ENCODE measurements at places on chromosomes 6 and 20. TPM values are rescaled to one million over a fixed set of nuclear protein-coding genes. Genes with fewer than 3 reads are reported as not detected.
A peak's percentile ranks its signal among the peaks of the same experiment; 100 is the strongest.

The OR2J2 gene
- not detected for total RNA-seq

The SRMS gene
- total RNA-seq, result not detected

The ADGRF1 gene
- total RNA-seq, result 0.24 TPM

The SPDEF gene
- total RNA-seq, result 0.42 TPM

The TTK gene
- total RNA-seq, result 0.44 TPM

The RPS6KA2 gene
- total RNA-seq, result 95.4 TPM

The CDH22 gene
- 5.3 TPM for total RNA-seq

The SLC26A8 gene
- not detected for total RNA-seq

The HTR1E gene
- total RNA-seq, result 0.24 TPM

The PXDC1 gene
- 11.4 TPM for total RNA-seq

The CCND3 gene
- 20.7 TPM for total RNA-seq

The PDYN gene
- not detected for total RNA-seq

The GTF3C6 gene
- 19.1 TPM for total RNA-seq

DNA sequence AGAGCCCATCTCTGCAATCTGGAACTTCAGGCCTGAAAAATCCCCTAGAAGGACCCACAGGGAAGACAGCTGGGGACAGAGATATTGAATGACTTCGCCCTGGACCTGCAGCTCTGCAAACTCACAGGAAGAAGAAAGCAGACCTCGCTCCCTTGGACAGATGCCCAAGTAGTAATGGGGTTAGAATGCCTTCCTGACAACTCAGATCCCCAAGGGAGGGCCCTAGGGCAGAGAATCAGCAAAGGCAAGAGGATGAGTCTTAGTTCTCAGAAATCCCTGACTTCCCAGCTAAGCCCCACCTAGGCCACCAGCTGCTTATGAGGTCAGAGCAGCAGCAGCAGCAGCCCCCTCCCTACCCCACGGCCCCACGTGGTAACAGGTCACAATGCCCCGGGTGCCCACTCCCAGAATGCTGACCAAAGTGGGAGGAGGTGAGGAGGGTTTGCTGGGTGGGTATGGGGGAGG lies at the start of gene C20orf141:
TSS of gene C20orf141 (plus strand) at position 401 of the 465 bp plus-strand sequence. CDS start 198 bp downstream, outside the sequence.
- no peaks in the 10 kb centered on the region for H3K27me3 ChIP-seq
- H3K36me3 ChIP-seq, result no peaks in the 10 kb centered on the region
- no peak within 1 kb of the TSS for H3K27ac ChIP-seq
- no peaks in the 10 kb centered on the region for H3K4me1 ChIP-seq
- DNase-seq, result no peak
- H3K4me3 ChIP-seq, result no peak within 1 kb of the TSS

- no peaks in the 10 kb centered on the region for H3K27me3 ChIP-seq
- peak; percentile 84 for DNase-seq
- peak within 1 kb of the TSS; percentile 41 for H3K27ac ChIP-seq
Observed at GRCh38 chr6:17101422-17102257, at the start of gene STMND1. Gene STMND1, plus strand, starts transcription at chr6:17102050. Its CDS starts 208 bp downstream, at chr6:17102258.

DNA sequence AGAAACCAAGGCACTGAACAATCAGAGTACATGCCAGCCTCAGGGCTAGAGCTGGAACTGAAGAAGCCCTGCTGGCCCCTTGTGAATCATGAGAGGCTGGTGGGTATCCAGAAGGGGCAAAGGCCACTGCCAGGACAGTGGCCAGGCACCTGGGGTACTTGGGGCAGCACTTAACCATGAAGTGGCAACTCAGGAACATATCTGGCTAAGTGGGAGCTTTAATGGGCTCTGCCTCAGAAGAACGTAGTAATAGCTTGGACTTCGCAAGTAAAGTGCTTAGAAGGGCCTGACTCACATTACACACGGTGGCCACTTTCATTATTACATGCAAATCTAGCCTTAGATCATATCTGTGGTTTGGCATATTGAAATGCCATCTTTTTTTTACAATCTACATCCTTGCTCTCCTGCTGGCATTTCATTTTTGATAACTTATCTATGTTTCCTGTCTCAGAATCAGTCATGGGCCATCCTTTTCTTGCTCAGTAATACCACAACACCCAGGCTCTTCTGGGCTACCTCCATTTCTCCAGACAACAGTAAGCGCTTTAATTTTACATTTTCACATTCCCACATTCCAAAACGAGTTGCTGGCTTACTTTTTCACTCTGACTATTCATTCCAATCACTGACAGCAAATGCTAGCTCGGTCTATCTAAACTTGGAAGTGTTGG lies 21.6 kb downstream of the NAPB start:
- no peaks in the 10 kb centered on the region for H3K36me3 ChIP-seq
- DNase-seq, result no peak
- H3K27ac ChIP-seq, result no peak overlapping the region
- no peaks in the 10 kb centered on the region for H3K27me3 ChIP-seq

DNA sequence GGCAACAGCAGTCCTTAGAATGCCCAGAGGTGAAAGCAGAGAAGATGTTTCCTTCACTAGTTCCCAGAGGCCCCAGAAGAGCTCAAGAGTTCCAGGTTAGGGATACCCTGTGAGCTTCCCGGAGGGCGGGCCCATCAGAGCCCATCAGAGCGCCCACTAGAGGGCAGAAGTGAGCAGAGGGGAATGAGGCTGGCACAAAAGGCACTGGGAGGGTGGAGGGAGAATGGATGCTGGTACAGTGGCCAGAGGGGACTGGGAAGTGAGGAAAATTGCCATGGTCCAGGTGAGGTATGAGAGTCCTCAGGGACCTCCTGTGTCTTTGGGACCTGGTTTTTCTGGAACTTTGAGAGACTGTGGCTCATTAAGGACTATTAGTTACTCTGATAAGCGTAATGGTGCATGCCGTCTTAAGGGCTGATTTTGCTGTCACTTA lies 57.3 kb downstream of the LINC00237 start:
- H3K27ac ChIP-seq, result no peak overlapping the region
- no peaks in the 10 kb centered on the region for H3K27me3 ChIP-seq
- DNase-seq, result peak; percentile 84
- H3K36me3 ChIP-seq, result no peaks in the 10 kb centered on the region
- H3K4me3 ChIP-seq, result no peak overlapping the region

- peaks cover 3% of the 10 kb centered on the region for H3K4me1 ChIP-seq
- peak overlapping the region; percentile 83 for H3K27ac ChIP-seq
- peak; percentile 81 for DNase-seq
- no peaks in the 10 kb centered on the region for H3K36me3 ChIP-seq
- no peak overlapping the region for H3K4me3 ChIP-seq
Observed at GRCh38 chr6:73566954-73567591, 46.2 kb upstream of the EEF1A1 start.

DNA sequence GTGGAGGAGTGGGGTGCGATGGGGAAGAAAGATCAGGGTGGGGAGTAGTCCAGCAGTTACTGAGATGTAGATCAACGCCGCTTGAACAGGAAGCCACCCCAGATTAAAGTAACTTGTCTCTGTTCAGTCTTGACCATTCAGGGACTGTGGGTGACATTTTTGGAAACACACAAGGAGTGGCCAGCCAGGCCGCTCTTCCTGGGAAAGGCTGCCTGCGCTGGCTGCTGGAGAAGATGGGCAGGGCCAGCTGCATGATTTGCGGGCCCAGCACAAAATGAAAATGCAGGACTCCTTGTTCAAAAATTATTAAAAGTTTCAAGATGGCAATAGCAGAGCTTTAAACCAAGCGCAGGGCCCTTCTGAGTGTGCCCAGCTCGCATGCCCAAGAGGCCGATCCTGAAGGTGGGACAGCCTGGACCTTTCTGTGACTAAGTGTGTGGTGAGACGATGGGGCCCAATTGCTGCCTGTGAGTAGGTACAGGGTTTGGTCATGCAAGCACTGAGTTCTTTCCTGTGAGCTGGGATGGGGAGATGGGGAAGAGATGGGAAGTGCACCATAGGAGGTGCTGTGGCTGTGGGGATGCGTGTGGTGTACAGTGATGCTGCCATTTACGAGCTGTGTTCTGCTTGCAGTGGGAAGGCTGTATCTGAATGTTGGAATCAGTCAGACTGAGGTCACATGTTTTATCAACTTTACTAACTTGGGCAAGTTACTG lies 51.3 kb downstream of the DAAM2 start:
- no peaks in the 10 kb centered on the region for H3K36me3 ChIP-seq
- H3K4me1 ChIP-seq, result peaks cover 5% of the 10 kb centered on the region
- no peak overlapping the region for H3K27ac ChIP-seq
- H3K4me3 ChIP-seq, result no peak overlapping the region
- H3K27me3 ChIP-seq, result no peaks in the 10 kb centered on the region

- no peak overlapping the region for H3K27ac ChIP-seq
- H3K36me3 ChIP-seq, result no peaks in the 10 kb centered on the region
- H3K4me3 ChIP-seq, result no peak overlapping the region
- no peaks in the 10 kb centered on the region for H3K4me1 ChIP-seq
- no peaks in the 10 kb centered on the region for H3K27me3 ChIP-seq
Observed at GRCh38 chr6:33869826-33870423, 66.1 kb upstream of the MLN start.

- H3K4me3 ChIP-seq, result no peak overlapping the region
- no peak overlapping the region for H3K27ac ChIP-seq
- H3K4me1 ChIP-seq, result no peaks in the 10 kb centered on the region
- H3K27me3 ChIP-seq, result no peaks in the 10 kb centered on the region
- DNase-seq, result no peak
Observed at GRCh38 chr6:5132731-5133130, 47.6 kb downstream of the PPP1R3G start.

- H3K36me3 ChIP-seq, result no peaks in the 10 kb centered on the region
- no peak overlapping the region for H3K4me3 ChIP-seq
- no peaks in the 10 kb centered on the region for H3K27me3 ChIP-seq
- H3K4me1 ChIP-seq, result no peaks in the 10 kb centered on the region
Observed at GRCh38 chr6:57301757-57302156, 15.7 kb upstream of the PRIM2 start.

DNA sequence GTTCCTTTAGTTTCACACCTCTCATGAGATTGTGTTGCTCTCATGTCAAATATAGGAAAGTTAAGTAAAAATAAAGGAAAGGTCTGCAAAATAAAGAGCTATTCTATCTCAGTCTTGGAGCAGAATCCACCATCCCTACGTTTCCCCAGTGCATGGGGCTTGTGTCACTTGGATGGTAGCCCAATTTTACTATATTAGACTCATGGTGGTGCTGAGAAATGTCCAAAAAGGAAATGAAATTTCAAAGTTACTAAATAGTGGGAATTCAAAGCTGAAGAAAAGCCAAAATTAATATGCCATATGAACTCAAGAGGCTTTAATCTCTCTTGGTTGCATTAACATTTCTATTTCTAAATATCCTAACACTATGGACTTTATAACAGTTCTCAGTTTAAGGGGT lies 1283.3 kb upstream of the GJE1 start:
- no peaks in the 10 kb centered on the region for H3K27me3 ChIP-seq
- H3K4me3 ChIP-seq, result no peak overlapping the region
- H3K36me3 ChIP-seq, result no peaks in the 10 kb centered on the region

GRCh38 chr6:52572536-52572935 lies 4.3 kb downstream of the TRAM2 start:
- DNase-seq, result no peak
- H3K4me1 ChIP-seq, result peaks cover 4% of the 10 kb centered on the region

GRCh38 chr6:11207199-11207968 lies 25.1 kb downstream of the NEDD9 start:
- peak overlapping the region; percentile 47 for H3K27ac ChIP-seq
- H3K4me3 ChIP-seq, result no peak overlapping the region
- no peaks in the 10 kb centered on the region for H3K36me3 ChIP-seq
- no peaks in the 10 kb centered on the region for H3K27me3 ChIP-seq

- no peak overlapping the region for H3K4me3 ChIP-seq
- DNase-seq, result no peak
- H3K27ac ChIP-seq, result no peak overlapping the region
- H3K4me1 ChIP-seq, result no peaks in the 10 kb centered on the region
- no peaks in the 10 kb centered on the region for H3K27me3 ChIP-seq
Observed at GRCh38 chr6:24517659-24518543, 23.1 kb downstream of the ALDH5A1 start.

GRCh38 chr6:134413241-134413643 lies 95.3 kb upstream of the SGK1 start:
- no peak overlapping the region for H3K4me3 ChIP-seq
- no peaks in the 10 kb centered on the region for H3K27me3 ChIP-seq
- no peak overlapping the region for H3K27ac ChIP-seq
- no peaks in the 10 kb centered on the region for H3K36me3 ChIP-seq
- DNase-seq, result no peak
- no peaks in the 10 kb centered on the region for H3K4me1 ChIP-seq

DNA sequence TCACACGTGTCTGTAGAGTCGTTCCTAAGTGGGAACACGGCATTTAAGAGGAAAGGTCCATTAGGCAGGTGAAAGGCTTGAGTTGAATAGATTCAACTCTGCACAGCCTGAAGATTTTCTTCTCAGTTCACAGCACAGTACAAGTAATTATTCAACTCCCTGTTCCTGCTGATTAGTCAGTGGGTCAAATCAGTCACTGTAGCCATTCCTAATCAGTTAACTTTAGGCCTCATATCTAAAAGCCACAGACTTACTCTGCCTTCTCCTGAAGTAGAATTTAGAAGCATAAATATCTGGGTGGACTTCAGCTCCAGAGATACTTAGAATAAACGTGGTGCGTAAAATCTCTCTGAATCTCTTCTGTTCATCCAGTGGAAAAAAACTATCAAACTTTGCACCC lies 872.4 kb downstream of the C6orf118 start:
- H3K4me3 ChIP-seq, result no peak overlapping the region
- DNase-seq, result no peak
- no peaks in the 10 kb centered on the region for H3K36me3 ChIP-seq
- H3K4me1 ChIP-seq, result no peaks in the 10 kb centered on the region
- no peak overlapping the region for H3K27ac ChIP-seq
- H3K27me3 ChIP-seq, result no peaks in the 10 kb centered on the region

DNA sequence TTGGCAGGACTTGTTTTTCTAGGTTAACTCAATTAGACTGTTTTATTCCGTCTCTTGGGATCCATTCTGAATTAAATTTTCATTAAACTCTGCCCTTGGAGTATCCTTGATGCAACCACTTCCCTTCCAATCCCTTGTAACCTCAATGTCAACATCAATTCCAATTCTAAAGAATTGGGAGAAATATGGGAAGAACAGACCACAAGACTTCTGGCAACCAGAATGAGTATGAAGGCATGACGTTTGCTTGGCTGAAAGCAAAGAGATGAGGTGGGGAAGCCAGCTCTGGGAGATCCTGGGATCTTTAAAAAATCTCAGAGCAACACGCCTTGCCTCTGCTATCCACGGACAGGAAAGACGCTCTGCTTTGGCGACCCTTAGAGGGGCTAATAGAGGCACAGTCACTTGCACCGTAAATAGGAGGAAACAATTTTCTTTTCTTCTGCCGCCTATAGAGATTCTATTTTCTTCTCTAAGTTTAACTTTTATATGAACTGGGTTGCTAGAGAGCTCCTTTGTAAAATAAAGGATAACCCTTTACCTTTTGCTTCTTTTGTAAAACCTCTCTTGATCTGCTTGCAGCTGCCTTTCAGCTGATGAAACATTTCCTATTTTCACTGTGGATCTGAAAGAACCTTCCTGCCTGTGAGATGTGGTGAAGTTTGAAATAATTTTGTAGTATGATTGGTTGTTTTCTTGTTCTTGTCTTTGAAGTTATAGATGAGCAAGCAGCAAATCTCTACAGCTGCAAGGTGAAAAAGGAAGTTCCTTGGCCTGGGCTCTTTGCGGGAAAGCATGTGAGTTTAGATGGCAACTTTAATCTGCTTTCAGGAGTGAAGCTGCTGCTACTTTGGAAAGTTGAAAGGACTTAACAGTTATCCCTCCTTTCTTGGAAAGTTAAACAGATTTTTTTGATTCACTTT lies at the start of gene ASIP:
TSS of gene ASIP (plus strand) at position 731 of the 923 bp plus-strand sequence. CDS start 18,952 bp downstream, outside the sequence.
- no peaks in the 10 kb centered on the region for H3K4me1 ChIP-seq
- no peaks in the 10 kb centered on the region for H3K36me3 ChIP-seq
- H3K4me3 ChIP-seq, result no peak within 1 kb of the TSS
- H3K27ac ChIP-seq, result no peak within 1 kb of the TSS

- H3K27me3 ChIP-seq, result no peaks in the 10 kb centered on the region
- H3K36me3 ChIP-seq, result no peaks in the 10 kb centered on the region
- H3K4me1 ChIP-seq, result no peaks in the 10 kb centered on the region
- no peak overlapping the region for H3K27ac ChIP-seq
- DNase-seq, result no peak
Observed at GRCh38 chr20:9453201-9453600, 61.2 kb upstream of the LAMP5 start.
